Activated CD8-positive, alpha-beta memory T cell treated with anti-CD3 and anti-CD28 coated beads, Interleukin-2, amount 50 U/mL, for 4 hours (primary cell): ENCODE measurements at places on chromosomes 6 and 20.

DNA sequence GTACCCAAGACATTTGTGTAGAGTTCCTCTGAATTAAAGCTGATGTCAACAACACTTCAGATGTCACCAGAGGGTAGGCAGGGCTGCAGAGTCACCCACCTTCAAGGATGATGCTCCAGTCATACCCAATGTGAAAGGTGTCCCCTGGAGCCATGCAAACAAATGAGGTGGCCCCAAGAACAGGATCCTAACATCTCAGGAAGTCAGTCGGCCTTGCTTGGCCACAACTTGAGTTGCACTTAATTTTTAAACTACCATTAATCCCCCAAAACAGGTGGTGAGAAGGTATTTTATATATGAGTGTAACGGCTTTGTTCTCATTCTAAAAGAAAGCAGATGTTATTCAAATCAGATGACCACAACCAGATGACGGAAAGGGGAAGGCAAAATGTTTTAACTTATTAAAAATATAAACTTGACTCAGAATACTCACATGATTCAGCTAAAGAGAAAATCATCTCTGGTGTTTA, 21.1 kb upstream of the SERPINB1 start:
- DNase-seq, result no peak

DNA sequence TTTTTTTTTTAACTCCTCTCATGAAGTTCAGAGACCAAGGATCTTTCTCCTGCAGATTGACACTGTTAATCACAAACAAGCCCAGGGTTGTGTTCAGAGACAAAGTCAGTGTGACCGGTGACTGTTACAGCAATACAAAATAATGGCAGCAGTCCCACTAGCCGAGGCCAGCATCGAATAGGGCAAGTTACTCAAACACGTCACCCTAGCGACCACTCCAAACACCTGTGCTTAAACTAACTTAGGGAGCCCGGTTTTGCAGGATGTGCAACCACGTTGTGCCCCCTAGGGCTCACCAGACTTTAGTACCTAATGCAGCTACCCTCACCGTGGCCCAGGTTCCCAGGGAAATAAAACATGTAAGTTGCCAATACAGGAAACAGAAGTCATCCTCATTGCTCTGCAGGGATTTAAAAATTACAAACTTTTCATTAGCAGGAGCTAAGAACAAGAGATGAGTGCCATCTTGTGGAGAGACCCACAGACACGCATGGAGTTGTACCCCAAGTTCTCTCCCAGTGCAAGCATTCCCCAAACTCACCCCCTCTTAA, 38.1 kb downstream of the FAM50B start:
- DNase-seq, result no peak

DNA sequence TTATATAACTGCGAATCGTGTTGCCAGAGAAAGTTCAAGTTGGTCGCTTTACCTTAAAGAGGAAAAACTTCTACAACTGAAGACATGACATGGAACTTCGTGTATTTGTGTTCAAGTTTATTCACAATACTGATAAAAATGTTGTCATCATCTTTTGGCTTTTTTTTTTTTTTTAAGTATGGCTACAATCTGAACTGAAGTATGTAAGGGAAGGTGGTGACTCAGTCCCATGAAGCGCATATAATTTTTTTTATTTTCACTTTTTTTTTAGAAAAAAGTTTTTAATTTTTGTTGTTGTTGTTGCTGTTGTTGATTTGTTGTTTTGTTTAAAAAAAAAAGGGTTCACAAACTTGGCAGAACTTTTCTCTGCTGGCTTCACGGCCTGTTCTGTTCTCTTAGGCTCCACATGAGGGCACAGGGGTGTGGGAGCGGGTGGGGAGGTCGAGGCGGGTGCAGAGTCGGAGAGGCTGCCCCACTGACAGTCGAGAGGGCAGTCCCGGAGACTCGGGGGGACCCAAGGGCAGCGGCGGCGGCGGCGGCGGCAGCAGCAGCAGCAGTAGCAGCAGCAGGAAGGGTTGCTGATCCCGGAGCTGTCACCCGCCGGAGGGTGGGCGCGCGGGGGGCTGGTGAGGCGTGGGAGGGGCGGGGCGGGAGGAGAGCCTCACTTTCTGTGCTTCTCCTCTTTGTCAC, 17.0 kb downstream of the TFAP2A start:
- no peak for DNase-seq

GRCh38 chr20:4244700-4245485, 229.5 kb upstream of the RNF24 start:
- no peak for DNase-seq
